SHP77 treated with DMSO at 0.1 percent for 48 hours (cell line): ENCODE measurements at places on chromosomes 7 and 10.

DNA sequence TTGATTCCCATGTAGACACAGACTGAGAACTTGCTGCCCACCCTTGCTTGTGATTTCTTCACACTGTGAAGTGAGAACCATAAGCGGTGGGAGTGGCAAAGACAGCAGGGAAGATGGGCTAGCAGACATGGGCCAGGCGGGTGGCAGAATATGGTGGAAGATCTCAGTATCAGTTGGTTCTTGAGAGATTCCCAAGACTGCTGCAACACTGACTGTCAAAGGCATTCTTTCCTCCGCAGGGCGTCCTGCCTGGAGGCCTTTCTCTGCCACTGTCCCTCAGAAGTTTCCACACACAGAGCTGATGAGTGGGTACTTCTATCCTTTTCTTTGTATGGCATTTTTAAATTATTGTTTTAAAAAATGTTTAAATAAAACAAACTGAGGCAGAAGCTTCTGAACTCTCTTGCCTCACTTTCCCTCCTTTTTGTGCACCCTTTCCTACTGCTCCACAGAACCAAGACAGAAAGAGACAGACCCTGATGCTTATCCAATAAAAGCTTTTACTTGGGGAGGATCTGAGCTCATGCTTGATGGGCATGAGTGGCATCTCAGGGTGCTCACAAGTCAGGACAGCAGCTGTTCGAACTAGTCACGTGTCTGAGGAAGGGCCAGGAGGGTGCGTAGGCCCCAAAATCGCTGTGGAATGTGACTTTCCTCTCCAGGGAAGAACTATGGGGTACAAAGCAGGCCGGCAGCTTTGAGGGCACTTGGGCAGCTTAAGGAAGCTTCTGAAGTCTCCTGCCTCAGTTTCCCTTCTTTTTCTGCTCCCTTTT is 104.7 kb upstream of the PCGF5 start:
- DNase-seq: no peak

DNA sequence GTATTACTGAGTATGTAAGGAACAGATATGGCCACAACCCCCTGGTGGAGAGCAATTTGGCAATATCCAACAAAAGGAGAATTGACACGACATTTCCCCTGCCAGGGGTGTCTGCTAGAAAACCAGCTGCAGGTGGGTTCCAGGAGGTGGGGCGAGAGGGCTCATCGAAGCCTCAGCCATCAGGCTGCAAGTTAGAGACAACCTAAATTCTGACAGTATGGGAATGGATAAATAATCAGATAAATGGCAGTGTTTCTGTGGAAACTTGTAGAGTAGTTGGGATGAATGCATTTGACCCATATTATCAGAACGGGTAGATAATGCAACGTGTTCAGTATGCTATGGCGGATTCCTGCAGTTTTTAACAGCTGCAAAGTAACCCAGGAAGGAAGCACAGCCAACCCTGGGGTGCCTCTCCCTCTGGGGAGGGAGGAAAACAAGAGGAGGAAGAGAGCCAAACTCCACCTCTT is 3.5 kb downstream of the TMEM273 start:
- no peak for DNase-seq

DNA sequence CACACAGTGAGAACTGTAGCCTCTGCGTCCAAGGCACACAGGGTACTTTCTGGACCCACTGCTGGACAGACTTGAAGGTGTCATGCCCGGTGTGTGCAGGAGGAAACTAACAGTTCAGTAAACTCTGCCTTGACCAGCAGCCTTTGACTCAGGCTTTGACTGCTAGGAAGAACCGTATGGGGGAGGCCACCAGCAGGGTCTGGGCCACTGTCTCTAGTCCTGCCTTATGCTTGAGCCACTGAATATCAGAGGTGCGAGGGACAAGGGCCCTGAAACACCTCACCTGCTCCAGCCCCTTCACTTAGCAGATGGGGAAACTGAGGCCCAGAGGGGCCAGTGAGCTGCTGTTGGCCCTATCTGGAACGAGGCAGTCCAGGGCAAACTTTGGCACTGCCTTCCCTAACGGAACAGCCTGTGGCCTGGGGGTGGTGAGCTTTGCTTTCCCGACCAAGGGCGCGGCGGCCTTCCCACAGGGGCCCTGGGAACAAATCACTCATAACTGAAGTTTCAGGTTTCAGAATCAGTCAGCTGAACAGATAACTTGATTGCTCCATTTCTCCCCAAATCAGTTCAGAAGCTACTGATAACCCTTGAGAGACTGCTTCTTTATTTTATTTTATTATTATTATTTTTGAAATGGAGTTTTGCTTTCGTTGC is 130.0 kb downstream of the FAM53B start:
- no peak for DNase-seq

DNA sequence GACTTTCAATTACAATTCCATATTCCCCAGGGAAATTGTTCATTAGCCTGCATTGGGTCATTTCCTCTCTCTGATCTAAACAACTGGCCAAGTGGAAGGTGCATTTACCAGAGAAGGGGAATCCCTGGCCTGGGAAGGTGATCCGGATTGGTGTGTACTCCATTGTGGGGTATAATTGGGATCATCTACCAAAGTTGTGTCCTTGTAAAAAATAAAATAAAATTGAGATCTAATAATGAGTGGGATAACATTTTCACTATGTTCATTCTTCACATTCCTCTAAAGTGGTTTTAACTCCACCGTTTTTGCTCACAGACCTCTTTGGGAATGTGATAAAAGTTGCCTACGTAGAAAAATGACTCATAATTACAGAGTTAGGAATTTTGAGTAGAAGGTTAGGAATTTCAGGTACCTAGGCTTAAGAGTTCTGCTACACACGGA is 22.8 kb downstream of the ARL5B start:
- no peak for DNase-seq

GRCh38 chr10:74433993-74434392 is 283.0 kb downstream of the ADK start:
- DNase-seq: no peak

DNA sequence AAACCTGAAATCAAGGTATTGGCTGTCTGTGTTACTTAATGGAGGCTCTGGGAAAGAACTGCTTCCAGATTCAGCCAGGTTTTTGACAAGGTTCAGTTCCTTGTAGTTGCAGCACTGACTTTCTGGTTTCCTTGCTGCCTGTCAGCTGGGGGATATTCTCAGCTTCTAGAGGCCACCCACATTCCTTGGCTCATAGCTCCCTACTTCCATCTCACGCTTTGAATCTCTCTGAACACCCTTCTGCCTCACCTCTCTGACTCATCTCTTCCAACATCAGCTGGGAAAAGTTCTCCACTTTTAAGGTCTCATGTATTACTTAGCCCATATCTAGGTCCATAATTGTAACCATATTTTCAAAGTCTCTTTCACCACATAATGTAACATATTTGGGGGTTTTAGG is 22.9 kb upstream of the GPR22 start:
- DNase-seq: no peak

GRCh38 chr7:105234886-105235285 is 153.8 kb downstream of the SRPK2 start:
- no peak for DNase-seq

- DNase-seq: no peak
Measured at GRCh38 chr10:11588873-11589574, 22.4 kb downstream of the USP6NL start.

DNA sequence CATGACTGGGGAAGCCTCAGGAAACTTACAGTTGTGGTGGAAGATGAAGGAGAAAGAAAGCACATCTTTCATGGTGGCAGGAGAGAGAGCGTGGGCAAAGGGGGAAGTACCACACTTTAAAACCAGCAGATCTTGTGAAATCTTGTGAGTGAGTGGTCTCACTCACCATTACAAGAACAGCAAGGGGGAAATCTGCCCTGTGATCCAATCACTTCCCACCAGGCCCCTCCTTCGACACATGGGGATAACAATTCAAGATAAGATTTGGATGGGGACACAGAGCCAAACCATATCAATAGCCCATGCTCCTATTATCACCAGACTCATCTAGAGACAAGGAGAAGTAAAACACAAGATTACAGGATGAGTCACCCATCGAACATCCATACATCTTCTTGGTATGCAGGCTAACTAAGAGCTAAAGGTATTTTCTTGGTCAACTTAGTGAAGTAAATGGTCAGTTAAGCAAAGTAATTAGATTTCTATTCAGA is 55.3 kb upstream of the YAE1 start:
- no peak for DNase-seq

DNA sequence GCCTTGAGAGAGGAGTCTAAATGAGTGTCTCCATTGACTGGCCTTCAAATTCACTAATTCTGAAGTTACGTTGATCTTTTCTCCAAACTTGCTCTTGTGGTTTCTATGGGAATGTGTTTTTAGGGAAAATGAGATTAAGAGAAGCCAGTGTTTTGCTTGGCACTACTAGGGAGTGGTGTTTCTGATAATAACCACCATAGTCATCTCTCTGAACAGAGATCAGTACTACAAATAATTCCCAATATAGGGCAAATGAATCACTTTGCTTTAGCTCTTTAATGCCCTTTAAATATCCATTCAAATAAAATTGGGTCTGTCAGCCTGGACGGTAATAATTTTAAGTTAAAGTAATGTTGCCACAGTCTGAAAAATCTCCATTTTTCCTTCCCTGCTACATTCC is 90.8 kb downstream of the NRF1 start:
- no peak for DNase-seq

- no peak for DNase-seq
Measured at GRCh38 chr7:25456467-25457171, 228.3 kb upstream of the NPVF start.

GRCh38 chr7:135193615-135194081 is 17.7 kb downstream of the WDR91 start:
- no peak for DNase-seq

DNA sequence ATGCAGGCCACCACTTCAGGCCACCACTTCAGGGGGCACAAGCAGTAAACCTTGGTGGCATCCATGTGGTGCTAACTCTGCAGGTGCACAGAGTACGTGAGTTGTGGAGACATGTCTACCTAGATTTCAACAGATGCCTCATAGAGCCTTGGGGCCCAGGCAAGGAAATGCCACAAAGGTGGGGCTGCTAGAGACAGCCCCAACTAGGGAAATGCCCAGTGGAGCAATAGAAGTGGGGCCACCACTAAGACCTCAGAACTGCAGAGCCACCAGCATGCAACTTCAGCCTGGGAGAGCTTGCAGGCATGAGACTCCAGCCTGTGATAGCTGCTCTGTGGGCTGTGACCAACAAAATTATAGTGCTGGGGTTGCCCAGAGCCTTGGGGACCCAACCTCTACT is 107.6 kb downstream of the DNAJC1 start:
- DNase-seq: no peak
